ENCODE measurements at places on chromosomes 3 and 15.
A peak's percentile ranks its signal among the peaks of the same experiment; 100 is the strongest.

- no peak for DNase-seq
Observed at GRCh38 chr3:175526609-175527280, 667.6 kb downstream of the NAALADL2 start.

DNA sequence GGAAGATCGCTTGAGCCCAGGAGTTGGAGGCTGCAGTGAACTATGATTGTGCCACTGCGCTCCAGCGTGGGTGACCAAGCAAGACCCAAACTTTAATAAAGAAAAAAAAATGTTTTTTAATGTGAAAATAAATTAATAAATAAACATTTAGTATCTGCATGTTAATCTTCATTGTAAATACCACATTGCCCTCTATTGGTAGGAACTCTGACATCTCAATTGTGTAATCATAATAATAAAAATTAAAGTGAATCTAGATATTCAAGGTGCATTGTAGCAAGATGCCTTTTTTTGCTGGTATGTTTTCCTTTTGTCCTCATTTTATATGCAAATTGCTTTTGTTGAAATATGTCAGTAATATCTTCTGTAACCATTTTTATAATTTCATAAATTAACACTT, 95.0 kb upstream of the LIMD1 start:
- no peak for DNase-seq

- DNase-seq, result no peak
Observed at GRCh38 chr15:39934397-39935071, 619 bp downstream of the EIF2AK4 start.

- no peak for DNase-seq
Observed at GRCh38 chr3:74643636-74644035, 29.2 kb upstream of the CNTN3 start.

- DNase-seq, result no peak
Observed at GRCh38 chr3:78644847-78645246, 1123.0 kb downstream of the ROBO1 start.

GRCh38 chr3:36248374-36248773, 131.9 kb upstream of the STAC start:
- DNase-seq, result no peak

DNA sequence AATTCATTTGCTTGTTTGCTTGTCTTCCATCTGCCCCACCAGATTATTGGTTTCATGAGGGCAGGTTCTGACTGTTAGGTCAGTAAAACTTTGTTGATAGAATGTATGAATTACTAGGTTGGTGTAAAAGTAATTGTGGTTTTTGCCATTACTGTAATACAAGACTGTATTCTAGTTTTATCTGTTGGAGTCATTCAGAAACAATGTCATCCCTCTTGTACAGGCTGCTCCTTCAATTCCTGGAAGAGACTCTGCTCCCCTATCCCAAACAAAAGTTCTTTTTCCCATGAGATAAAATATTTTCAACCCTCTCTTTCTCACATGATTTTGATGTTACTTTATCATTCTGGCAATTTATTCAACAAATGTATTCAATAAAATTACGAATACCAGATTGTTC, 115.0 kb downstream of the CHST2 start:
- DNase-seq, result no peak

DNA sequence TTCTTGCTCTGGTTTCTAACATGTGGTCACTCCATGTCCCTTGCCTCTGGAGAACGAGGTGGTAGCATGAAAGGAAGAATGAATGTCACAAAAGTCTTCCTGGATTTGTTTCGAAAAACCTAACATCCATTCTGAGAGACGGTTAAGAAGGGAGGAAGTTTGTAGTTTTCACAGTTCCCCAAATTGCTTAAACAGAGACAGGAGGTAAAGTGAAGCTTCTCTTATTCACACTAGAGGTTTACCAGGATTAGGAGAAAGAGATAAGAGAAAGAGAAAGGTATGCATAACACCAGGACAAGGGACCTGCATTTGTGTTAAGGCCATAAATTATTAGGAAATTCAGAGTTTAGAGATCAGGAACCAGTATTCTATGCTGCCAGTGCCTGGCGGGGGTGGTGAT, 228.1 kb downstream of the CPNE4 start:
- no peak for DNase-seq

GRCh38 chr3:134938029-134938525, 143.0 kb downstream of the EPHB1 start:
- DNase-seq, result no peak

DNA sequence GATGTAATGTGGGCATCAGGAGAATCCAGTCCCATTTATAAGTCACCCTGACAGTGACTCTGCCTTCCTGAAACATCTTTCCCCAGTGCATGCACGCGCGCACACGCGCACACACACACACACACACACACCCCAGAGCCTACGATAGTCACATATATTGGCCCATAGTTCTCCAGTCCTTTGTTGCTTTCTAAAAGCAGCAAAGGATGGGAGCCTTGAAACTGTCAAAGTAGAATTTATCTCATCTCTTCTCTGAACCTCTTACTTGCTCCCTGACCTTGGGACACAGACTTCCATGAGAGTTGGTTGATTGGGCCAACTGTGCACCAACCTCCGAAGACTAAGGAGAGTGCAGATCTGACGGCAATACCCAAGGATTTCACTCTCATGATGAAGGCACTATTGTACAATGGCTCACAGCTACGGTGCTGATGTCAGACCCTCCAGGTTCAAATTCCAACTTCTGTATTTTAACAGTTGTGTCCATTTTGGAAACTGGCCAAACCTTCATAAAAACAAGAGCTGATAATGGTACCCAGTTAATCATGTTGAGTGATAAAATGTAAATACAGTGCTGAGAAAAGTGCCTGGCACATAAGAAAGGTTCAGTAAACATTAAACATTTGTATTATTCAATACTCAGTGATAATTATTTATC, 8.3 kb downstream of the CPA3 start:
- no peak for DNase-seq

DNA sequence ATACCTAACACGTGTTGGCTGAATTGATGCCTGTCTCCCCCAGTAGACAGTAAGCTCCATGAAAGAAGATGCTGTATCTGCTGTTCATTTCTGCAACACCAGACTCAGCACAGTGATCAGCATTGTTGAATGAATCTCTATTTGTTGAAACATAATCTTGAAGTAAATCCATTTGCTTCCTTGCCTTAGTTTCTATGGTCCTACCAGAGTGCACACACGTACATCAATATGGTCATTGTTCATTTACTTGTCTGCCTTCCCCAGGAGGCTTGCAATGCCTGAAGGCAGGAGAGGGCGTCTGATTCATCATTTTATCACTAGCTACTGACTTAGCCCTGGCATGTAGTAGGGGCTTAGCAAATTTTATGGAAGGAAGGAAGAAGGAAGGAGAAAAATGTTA, 19.2 kb downstream of the RBP2 start:
- no peak for DNase-seq

- DNase-seq, result no peak
Observed at GRCh38 chr3:152554980-152555379, 280.0 kb upstream of the P2RY1 start.

GRCh38 chr3:23640471-23641146, 165.1 kb upstream of the UBE2E1 start:
- no peak for DNase-seq

GRCh38 chr15:41493205-41493901, at the start of gene ITPKA:
ITPKA (plus strand) TSS chr15:41493874; CDS start chr15:41493928, 54 bp downstream.
- DNase-seq, result peak; percentile 95

DNA sequence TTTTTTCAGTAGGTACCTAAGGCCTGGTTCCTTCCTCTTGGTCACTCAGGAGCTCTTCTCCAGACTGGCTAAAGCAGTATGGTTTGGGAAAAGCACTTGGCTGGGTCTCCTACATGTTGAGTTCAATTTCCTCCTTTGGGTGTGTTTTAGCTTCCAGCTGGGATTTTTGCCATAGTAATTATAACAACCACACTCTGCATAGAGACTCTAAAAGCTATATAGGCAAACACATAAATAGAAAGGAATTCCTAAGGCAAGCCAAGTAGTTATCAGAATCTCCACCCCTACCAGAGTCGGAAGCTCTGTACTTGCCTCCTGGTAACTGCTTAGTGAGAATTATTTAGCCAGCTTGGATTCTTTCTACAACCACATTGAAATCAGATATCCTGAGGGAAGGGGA, 48.6 kb downstream of the FOXL2 start:
- DNase-seq, result no peak

GRCh38 chr3:30286811-30287210, 319.6 kb upstream of the TGFBR2 start:
- DNase-seq, result no peak

- no peak for DNase-seq
Observed at GRCh38 chr3:109952924-109953323, 615.6 kb upstream of the DPPA4 start.

DNA sequence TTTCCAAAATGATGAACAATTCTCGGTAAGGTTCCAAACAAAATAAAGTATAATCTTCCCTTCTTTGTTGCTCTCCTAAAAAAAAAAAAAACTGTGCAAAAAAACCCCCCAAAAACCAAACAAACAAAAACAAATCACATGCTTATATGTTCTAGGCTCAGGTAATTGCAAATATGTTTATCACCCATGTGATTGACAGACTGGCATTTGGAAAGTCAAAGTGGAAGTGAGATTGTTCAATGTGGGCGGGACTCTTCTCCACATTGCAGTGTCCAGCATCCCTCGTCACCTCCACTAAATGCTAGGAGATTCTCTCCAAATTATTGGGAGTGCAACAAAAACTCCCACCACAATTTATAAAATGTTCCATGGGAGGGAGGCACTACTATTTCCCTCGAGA, 57.6 kb upstream of the CACNA1D start:
- DNase-seq, result no peak

GRCh38 chr15:51861557-51862359, 32.3 kb downstream of the TMOD3 start:
- peak; percentile 64 for DNase-seq

GRCh38 chr15:89101302-89102193, 13.3 kb downstream of the ABHD2 start:
- DNase-seq, result no peak

DNA sequence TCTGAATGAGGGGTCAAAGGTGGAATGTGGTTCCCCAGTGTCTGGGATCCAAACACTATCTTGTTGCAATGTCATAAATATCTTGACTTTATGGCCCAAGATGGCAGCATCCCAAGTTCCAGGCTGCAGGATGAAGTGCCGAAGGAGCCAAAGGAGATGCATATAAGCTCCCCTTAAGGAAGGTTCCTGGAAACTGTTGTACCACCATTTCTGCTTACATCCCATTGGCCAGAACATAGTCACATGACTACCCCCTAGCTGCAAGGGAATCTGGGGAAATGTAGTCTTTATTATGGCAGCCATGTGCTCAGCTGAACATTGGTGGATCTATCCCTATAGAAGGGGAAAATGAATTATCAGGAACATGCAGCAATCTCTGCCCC, 54.3 kb downstream of the BDH1 start:
- DNase-seq, result no peak

DNA sequence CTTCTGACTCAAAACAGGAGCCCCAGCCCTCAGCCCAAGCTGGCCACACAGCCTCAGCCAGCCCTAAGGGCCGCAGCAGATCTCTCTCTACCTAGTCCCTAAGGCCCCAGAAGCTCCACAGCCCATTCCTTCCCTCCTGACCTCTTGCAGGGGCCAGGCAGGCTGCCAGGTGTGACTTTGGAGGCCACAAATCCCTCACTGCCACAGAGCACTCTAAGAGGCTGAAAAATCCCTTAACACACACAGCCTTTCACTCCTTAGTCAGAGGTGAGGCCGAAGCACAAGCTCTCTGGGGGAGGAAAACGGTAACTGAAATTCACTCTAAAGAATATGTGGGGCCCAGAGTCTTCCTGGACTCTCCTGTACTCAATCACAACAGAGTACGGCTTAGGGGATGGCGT, 23.3 kb downstream of the LRRC2 start:
- no peak for DNase-seq

DNA sequence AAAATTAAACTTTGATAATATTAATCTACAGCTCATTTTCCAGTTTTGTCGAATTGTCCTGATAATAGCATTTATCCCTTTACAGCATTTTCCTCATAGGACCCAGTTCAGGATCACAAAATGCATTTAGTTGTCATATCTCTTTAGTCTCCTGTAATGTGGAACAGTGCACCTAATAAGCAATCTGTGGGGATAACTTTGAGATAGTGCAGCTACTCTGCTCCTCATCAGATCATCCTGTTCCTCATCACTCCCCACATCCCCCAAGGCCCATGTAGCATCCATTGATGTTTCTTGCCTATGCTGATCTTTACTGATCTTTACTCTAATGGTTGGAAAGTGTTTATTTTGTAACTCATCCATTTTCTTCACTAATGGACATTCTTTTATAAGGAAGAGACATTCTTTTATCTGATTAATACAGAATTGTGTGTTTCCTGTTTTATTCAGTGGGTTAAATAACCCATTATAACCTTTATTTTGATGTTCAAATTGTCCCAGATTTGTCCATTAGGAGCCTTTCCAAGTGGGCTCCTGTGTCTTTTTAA, 7.5 kb downstream of the RNF111 start:
- DNase-seq, result no peak

DNA sequence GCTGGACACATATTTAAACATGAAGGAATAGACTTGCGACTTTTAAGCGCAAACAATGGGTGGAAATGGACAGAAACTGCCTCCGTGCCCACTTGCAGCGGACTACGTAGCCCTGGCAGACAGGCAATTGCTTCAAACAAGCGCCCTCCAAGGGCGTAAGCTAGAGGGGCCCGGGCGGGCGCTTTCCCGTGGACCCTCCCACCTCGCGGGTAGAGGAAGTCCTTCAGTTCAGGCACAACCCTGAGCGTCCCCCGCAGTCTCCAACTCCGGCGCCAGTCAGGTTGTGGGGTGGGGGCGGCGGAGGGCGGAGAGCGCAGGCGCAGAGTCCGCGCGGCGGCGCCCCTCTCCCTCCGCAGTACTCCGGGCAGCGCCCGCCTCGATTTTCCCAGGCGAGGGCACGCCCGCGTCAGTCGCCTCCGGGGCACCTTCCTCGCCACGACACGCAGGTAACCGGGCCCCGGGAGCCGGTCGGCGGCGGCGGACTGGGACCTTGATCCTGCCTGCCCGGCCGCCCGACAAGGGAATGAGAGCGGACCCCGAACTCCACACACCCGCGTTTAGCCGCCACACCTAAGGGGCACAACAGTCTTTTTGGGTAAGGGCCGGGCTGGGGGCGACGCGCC, at the start of gene SLC35G2:
Gene SLC35G2 (plus strand): TSS at position 358 of the 623 bp plus-strand sequence. CDS start 35,335 bp downstream, outside the sequence.
- peak; percentile 65 for DNase-seq

GRCh38 chr3:132399054-132399929, 18.0 kb upstream of the DNAJC13 start:
- DNase-seq, result peak; percentile 36

GRCh38 chr3:70277304-70277703, 35.1 kb downstream of the MDFIC2 start:
- DNase-seq, result no peak

GRCh38 chr3:191227541-191227940, 28.5 kb downstream of the OSTN start:
- no peak for DNase-seq

DNA sequence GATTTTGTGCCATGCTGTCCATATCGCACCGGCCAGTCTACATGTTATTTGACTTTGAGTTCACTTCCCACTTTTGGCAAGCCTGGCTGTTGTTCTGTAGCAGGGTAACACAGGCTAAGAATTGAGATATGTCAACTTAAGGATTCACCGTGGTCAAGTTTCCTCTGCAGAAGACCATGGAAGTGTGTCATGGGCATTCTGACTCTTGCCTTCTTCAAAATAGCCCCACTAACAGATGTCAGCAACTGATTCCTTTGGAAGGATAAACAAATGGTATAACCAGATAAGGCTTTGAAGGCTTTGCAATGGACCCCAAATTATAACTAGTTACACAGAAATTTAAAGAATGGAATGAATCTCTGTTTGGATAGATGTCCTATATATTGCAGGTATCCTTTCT, 20.1 kb upstream of the CD47 start:
- DNase-seq, result no peak

- no peak for DNase-seq
Observed at GRCh38 chr15:44775953-44776352, 39.6 kb downstream of the TRIM69 start.

- peak; percentile 50 for DNase-seq
Observed at GRCh38 chr3:186411994-186412393, 50.0 kb upstream of the DGKG start.

Measured in stimulated activated CD8-positive, alpha-beta memory T cell treated with anti-CD3 and anti-CD28 coated beads, Interleukin-4, amount 100 ng/mL, for 48 hours (primary cell).